ENCODE measurements at places on chromosomes 3 and 15.

- DNase-seq = peak; percentile 82
Observed at GRCh38 chr15:42137461-42138261, 18.8 kb downstream of the PLA2G4F start.

DNA sequence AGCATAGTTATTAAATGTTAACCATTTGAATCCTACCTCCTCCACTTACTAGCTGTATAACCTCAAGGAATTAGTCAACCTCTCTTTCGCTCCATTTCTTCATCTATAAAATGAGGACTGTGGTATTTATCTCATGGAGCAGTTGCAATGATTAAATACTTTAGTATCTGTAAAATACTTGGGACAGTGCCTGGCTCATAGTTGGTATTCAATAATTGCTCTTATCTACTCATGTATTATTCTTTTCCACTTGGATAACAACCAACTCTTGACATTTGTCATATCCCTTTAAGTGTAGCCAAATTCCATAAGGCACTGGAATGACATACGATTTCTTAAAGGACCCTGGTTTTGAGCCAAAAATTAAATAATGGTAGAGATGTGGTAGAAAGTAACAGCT lies 72.0 kb downstream of the FSIP1 start:
- DNase-seq = no peak

GRCh38 chr3:194532591-194532990 lies 45.8 kb upstream of the ATP13A3 start:
- no peak for DNase-seq

- DNase-seq = no peak
Observed at GRCh38 chr3:108073764-108074431, 16.9 kb downstream of the CD47 start.

DNA sequence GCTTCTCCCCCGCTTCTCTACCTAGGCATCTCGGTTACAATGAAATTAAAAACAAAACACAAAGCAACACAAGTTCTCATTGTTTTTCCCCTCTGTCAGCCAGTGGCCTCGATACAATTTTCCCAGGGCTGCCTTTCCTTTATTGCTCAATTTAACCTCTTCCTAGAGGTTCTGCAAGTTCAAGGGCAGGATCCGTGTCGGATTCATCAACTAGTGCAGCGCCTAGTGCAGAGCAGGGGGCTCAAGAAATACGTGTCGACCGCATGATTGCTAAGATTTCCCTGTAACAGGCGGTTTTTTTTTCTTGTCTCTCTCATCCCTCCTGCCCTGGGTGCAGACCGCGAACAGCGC lies 1.4 kb upstream of the BHLHE40 start:
- DNase-seq = peak; percentile 75

GRCh38 chr15:86555098-86555497 lies 475.4 kb downstream of the AGBL1 start:
- no peak for DNase-seq

DNA sequence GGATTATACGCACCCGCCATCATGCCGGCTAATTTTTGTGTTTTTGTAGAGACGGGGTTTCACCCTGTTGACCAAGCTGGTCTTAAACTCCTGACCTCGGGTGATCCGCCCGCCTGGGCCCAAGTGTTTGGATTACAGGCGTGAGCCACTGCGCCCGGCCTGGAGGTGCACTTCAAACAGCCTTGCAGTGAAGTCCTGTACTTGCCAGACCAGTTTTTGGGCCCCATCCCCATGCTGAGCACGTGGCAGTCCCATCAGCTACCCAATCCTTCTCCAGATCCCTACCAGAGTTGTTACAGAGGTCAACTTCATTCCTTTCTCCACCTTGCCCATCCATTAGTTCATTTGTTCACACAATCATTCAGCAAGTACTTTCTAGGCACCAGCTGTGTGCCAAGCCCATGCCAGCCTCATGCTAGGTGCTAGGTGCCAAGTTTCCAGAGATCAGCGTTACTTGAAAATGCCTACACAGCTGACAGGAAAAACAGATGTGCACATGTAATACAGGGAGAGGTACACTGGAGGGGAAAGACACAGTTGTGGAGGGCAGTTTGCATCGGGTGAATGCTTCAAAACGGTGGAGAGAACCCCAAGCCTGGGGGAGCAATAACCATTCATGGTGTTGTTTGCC lies 2.2 kb downstream of the DNAH1 start:
- no peak for DNase-seq

DNA sequence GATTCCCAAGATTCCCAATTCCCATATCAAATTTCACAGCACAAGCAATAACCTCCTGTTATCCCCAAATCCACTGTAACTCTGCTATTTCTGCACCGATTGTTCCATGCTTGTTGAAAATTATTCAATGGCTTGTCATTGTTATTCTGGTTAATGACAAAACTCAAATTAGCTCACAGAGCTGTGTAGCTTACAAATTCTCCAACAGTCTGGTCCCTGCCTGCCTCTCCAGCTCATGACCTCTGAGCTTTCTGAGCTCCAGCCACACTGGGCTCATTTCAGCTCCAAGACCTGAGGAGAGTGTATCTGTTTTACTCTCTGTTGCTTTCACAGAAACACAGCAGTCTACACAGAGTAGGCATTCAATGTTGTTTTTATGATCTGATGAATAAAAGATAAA lies 3.3 kb downstream of the DPPA2 start:
- no peak for DNase-seq

GRCh38 chr15:22903961-22904534 lies 65.6 kb downstream of the NIPA2 start:
- no peak for DNase-seq

- no peak for DNase-seq
Observed at GRCh38 chr3:28376424-28376823, 27.8 kb upstream of the AZI2 start.

- no peak for DNase-seq
Observed at GRCh38 chr15:86481720-86482119, 402.0 kb downstream of the AGBL1 start.

DNA sequence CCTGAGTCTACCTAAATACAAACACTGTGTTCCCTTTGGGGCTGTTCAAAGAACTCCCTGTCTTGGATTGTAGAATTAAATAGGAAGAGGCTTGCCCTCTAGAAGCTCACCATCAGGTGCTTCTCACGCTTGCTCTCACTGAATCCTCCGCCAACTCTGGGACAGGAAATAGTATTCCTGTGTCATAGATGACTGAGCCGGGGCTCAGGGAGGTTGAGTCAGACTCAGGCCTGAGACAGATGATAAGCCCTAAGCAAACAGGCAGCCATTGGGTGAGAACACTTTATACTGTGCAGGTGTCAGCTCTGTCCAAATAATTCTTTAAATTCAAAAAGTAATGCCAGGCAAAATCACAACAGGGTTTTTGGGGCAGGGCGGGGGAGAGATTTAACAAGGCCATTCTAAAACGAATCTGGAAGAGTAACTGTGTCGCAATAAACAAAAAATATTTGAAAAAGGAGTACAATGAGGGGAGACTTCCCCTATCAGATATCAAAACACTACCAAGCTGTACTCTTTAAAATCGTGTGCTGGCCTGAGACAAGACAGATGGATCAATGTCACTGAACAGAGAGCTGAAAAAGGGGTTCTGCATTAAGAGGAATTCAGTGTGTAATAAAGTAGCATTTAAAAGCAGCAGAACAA lies 59.0 kb downstream of the EPHB3 start:
- no peak for DNase-seq

DNA sequence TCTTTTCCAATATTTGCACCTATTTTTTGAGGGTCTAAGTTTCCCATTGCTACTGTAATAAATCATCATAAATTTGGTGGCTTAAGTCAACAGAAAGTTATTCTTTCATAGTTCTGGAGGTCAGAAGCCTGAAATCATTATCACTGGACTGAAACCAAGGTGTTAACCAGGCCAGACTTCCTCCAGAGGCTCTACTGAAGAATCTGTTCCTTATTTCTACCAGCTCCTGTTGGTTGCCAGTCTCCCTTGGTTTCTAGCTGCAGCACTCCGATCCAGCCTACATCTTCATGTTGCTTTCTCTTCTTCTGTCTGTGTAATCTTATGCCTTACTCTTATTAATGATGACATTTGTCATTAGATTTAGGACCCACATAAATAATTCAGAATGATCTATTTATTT lies 22.0 kb upstream of the ARPP21 start:
- DNase-seq = no peak

- peak; percentile 50 for DNase-seq
Observed at GRCh38 chr3:194133661-194134230, 2.2 kb upstream of the HES1 start.

DNA sequence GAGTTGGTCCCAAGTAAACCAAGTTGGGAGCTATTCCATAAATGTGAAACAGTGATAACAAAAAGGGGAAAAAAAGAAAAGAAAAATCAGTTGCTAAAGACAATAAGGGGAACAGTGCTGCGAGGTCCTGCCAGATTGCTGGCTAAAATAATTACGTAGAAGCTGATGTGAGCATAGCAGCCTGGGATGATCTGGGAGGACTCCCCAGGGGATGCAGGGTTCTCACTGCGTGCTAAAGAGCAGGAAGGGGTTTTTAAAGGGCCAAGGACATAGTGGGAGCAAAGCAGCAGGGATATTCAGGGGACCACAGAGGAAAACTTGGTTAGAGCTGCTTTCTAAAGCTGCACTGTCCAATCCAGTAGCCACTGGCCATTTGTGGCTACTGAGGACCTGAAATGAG lies 133.0 kb upstream of the UMPS start:
- DNase-seq = no peak

GRCh38 chr3:42214565-42215283 lies 51.3 kb downstream of the CCK start:
- DNase-seq = no peak
